T-helper 2 cell treated with Interferon-gamma antibody and Interleukin-4, amounts not matched to agents 5 μg/mL and 100 μg/mL, for 36 hours (primary cell): ENCODE measurements at places on chromosomes 11 and 22.

GRCh38 chr11:13114566-13115379 lies 105.7 kb downstream of the RASSF10 start:
- no peak for DNase-seq

GRCh38 chr11:102268083-102268984 lies 49.0 kb upstream of the BIRC3 start:
- DNase-seq, result peak; percentile 63

- DNase-seq, result no peak
Measured at GRCh38 chr11:74485868-74486267, 7.7 kb downstream of the LIPT2 start.

DNA sequence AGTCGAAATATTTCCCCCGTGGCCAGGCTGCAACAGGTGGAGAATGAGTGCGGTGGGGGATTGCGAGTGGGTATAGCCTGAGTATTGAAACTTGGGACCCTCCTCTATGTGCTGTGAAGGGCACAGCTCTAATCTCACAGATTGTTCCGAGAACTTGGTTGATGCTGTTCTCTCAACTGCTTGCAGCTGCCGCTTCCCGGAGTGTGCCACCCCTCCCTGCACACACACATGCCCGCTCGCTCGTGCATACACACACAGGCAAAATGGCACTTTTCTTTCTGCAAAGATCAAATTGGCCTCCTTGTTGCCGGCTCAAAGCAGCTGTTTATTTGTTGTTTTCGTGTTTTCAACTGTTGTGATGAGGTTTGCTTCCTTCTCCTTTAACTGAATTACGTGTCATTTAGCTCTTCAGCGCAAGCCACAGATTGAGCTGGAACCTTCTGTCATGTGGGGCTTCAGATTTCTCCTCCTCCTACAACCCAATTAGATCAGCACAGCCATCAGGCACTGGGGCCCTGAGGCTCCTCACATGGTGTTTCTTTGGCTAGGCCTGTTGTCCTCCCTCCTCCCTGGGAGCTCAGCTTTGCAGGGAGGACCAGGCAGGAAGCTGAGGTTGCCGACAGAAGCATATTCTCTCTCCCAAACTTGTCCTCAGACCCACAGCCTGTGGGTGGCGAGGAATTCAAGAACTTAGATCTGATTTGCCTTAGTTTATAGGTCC lies 13.9 kb upstream of the B3GAT1 start:
- no peak for DNase-seq

- DNase-seq, result no peak
Measured at GRCh38 chr11:108647387-108647700, 17.5 kb upstream of the DDX10 start.

DNA sequence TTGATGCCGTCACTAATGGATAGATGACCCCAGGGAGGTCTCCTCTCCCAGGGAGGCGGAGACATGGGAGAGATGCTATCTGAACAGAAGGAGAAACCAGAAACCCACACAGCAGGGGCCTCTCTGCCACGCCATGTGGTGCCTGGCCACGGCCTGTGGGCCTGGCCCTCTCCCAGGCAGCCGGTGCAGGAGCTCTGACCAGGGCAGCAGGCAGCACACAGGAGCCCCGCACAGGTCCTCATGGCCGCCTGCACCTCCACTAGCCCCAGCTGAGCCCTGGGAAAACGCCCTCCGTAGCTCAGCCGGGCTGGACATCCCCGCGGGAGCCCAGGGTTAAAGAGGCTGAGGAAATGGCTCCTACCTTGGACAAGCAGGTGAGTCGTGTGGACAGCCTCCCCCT lies 19.8 kb downstream of the IGSF9B start:
- no peak for DNase-seq

- no peak for DNase-seq
Measured at GRCh38 chr11:17004486-17005148, 9.6 kb downstream of the PLEKHA7 start.

GRCh38 chr11:78851878-78852586 lies 277.4 kb upstream of the NARS2 start:
- DNase-seq, result no peak

DNA sequence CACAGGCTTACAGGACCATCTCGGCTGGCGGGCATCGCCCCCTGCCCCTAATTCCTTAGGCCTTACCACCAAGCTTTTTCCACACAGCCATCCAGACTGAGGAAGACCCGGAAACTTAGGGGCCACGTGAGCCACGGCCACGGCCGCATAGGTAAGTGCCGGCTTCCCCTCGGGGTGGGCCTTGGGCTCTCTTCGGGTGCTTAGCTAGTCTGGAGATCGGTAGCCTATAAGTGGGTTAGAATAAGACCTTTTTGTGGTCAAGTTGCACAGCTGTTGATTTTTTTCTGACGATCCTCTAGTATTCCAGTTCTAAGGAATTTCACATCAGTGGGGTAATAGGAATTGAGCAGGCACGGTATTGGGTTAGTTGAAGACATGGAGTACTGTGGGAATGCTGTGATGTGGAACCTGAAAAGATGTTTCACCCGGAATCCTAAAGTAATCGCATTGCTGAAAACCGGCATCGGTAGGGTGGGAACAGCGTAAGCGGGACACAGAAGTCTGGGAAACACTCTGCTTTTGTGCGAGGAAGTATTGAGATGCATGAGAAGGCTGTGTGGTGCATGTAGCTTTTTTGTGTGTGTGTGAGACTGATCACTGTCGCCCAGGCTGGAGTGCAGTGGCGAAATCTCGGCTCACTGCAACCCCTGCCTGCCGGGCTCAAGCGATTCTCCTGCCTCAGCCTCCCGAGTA lies 669 bp downstream of the RPL27A start:
- peak; percentile 15 for DNase-seq

- no peak for DNase-seq
Measured at GRCh38 chr11:126163074-126163700, 48.3 kb downstream of the RPUSD4 start.

GRCh38 chr11:102111787-102112508 lies 1.7 kb downstream of the YAP1 start:
- peak; percentile 5 for DNase-seq

DNA sequence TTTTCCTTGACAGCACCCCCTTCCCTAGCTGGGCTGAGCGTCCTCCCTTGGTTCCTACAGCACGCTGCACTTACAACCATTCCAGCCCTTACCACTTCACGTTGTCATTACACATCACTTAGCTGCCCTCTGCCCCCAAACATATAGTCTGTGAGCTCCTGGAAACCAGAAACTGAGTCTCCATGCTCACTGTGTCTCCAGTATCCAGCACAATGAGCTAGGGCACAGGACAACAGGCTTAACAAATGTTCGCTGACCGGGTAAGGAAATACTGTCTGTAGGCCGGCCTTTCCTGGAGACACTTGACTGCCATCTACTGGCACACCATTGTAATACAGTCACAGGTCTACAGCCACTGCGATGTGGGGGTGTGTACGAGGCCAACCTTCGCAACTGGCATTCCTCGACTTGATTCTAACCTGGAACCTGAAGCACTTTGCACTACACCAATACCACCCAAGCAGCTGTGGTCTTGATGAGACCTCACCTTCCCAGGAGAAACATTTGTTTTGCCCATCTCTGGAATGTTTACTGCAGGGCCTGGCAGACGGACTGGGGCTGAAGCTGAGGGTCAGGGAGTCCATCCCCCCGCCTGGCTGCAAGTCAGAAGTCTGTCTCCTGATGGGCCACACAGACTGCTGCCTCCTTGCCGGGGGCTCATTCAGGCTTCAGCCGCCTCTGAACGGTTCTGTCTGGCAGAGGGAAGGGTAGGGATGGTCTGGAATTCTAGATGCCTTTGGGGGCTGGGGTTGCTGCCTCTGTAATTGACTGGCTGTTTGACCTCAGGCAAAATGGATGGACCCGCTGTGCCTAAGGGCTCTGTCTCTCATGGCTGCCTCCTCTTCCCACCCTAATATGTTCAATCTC lies 72.0 kb downstream of the SYN3 start:
- DNase-seq, result peak; percentile 19

DNA sequence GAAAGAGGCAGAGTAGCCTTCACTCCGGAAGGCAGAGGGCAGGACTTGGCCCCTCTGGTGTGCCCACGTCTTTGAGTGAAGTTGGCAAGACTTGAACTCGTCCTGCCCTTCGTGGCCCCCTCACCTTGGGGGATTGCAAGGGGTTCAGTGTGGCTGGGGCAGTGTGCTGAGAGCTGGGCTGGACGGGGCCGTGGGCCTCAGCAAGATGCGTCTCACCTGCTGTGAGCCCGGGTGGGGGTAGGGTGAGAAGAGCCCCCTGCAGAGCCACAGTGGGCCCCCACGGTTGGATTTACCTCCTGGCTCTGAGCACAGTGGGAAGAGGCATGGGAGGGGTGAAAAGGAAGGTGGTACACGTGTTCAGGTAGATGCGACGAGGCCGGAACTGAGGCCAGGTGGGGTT lies 81.4 kb upstream of the ATXN10 start:
- DNase-seq, result no peak

GRCh38 chr22:22156716-22157347 lies 87.8 kb upstream of the VPREB1 start:
- peak; percentile 49 for DNase-seq

GRCh38 chr11:19160847-19161246 lies 40.9 kb downstream of the CSRP3 start:
- DNase-seq, result no peak

- no peak for DNase-seq
Measured at GRCh38 chr11:69663326-69663725, 11.8 kb downstream of the LTO1 start.

GRCh38 chr22:29450222-29450621 lies 11.8 kb downstream of the RFPL1 start:
- DNase-seq, result no peak

GRCh38 chr22:36465232-36466021 lies 16.0 kb downstream of the TXN2 start:
- DNase-seq, result no peak

DNA sequence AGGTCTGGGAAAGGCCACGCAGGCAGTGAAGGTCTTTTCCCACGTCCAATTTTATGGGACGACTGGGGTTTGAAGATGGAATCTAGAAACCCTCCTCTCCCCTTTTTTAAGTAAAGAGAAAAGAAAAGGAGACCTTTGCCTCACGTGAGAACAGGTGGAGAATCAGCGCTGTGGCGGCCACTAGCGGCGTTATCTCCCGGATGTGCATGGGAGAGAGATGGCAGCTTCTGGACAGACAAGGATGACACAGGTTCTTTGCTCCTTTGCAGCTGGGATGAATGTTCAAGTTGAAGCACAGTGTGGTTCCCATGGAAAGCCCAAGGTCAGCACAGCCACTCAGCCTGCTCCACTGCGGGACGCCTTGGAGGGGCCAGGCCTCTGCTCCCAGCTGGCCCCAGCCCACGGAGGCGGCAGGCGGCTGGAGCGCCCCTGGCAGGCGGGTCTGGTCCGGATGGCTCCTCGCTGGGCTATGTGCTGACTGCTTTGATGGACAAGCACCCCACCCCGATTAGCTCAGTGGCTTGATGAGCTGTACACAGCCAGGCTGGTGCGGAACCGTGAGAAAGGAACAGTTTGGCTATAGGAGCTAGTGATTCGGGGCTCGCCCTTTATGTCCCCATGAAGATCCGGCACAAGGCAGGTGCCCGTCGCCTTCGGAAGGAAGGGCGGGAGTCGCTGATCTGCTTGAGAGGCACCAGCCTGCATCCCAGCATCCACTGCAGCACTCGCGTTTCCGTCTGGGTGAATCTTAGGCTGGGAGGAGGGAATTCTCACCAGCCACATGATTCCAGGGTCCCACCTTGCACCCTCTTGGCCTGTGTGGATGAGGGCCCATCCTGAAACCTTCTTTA lies 14.5 kb upstream of the BID start:
- no peak for DNase-seq

GRCh38 chr11:58292017-58292416 lies 24.0 kb upstream of the OR10W1 start:
- DNase-seq, result no peak

GRCh38 chr22:38177044-38177443 lies 4.6 kb downstream of the PLA2G6 start:
- DNase-seq, result no peak

GRCh38 chr11:130181295-130182272 lies 22.0 kb downstream of the ST14 start:
- no peak for DNase-seq

- DNase-seq, result no peak
Measured at GRCh38 chr22:33875316-33875715, 45.0 kb downstream of the LARGE1 start.
